NCI-H1436 treated with DMSO at 0.1 percent for 48 hours (cell line): ENCODE measurements at places on chromosomes 11 and 22.

- DNase-seq: no peak
Measured at GRCh38 chr11:131663405-131664200, 293.2 kb downstream of the NTM start.

DNA sequence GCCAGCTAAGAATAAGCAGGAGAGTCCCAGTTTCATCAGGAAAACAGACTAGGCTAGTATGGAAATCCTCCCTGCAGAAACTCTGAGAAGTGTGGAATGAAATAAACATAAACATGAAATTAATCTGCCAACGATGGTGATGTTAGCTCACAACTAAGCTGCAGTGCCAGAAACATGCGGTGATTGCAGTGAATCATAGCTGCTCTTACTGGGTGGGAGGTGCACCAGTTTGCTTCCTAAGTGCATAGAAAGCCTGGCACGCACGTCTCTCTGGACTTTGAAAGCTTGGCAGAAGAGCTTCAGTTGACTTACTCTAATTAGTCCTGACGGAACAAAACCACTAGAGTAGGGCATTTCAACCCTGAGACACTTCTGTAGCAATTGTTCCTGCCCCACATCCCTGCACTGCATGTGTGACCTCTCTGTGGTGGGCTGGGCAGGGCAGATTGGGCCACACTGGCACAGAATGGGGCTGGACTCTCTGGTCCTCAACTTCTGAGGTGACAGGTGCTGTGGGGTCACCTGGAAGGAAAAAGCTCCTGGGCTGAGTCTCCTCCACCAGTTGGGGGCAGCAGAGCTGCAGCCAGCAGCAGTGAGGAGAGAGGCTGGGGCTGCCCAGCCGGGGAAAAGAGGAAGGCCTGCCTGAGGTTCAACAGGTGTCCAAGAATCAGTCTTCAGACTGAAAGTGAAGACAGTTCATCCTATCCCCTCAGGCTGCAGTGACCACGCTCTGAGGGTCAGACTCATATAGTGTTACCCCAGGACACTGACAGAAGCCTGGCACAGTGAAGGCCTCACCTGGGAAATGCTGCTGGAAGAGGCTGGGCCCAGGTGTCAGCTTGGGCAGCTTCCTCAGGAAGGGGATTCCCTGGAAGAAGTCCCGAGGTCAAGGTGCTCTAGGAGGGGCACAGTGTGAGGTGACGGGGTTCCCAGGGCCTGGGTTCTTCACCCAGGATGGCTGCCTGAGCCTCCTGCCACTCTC, 40.5 kb downstream of the GGTLC2 start:
- DNase-seq: no peak

- DNase-seq: no peak
Measured at GRCh38 chr11:63502252-63502820, 3.5 kb upstream of the LGALS12 start.

- no peak for DNase-seq
Measured at GRCh38 chr22:19407649-19408606, 23.6 kb downstream of the HIRA start.

DNA sequence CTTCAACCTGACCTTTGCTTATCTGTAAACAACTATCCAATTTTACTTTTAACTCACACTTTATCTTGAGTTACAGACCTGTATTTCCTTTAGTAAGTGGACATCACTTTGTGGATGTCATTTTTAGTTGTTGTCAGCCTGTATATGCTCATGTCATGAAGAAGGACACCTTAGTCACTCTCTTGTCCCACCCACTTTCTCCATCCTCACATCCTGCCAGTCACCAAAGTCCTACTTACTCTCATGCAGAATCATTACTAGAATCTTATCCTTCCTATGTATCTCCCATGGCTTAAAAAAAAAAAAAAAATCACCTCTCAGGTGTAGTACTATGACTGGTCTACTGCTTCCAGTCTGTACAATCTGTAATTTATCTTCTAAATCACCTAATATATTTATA, 43.3 kb downstream of the SESN3 start:
- no peak for DNase-seq
